Uterus (tissue), 4 donors: ENCODE measurements at places on chromosomes 11 and 22.
A peak's percentile ranks its signal among the peaks of the same experiment; 100 is the strongest.

DNA sequence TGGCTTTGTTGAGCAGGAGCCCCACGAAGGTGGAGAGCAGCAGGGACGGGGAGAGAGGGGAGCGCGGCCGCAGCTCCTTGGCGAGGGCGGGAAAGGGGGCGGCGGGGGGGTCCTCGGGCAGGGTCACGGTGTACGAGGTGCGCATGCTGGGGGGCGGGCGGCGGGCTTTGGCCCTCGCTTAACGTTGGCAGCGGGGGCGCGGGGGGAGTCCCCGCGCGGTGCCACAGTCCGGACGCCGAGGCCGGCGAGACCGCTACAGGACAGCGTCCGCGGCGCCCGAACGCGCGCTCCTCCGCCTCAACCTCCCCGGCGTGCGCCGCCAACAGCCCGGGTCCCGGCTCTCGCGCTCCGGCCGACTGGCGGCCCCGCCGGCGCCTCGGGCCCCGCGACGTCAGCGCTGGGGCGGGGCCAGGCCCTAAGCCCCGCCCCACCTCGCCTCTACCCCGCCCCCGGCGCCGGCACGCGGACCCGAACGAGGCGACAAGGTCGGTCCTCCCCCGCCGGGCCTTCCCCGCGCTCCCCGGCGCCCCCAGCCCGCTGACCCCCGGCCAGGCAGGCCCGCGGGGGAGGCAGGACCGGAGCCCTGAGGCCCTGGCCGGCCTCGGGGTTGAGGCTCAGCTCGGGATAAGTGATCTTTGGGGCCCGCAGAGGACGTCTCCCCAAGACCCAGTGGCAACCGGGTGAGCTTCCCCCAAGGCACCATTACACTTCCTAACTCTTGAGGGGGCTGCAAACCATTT lies 17.5 kb downstream of the USP2 start:
- DNase-seq, result peak; percentile 53

DNA sequence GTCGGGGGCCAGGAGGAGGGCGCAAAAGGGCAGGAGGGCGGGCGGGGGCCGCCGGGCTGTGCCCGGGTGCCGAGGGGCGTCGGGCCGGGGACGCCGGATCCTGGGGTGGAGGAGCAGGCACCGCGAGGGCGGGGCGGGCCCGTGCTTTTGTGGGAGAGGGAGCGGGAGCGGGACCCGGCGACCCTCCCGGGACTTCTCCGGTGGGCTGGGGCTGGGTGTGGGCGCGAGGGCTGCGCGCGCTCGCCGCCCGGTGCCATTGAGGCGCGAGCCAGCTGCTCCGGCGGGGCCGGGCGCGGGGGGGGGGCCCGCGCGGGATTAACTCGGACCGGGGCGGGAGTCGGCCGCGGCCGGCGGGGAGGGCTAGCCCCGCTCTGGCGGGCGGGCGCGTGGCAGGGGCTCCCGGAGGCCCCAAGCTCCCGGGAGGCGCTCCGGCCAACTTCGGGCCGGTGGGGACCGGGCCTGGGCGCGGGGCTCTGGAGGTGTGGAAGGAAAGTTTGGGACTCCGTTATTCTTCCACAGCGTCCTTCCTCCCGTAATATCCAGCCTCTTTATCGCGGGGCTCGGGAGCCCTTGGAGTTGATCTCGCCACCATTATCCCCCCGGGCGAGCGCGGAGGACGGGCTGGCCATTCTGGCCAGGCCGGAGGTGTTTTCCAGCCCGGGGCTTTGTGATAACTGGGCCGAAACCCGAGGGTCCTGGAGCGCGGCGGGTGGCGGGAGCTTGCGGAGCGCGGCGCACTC lies 936 bp downstream of the CECR2 start:
- peak; percentile 14 for DNase-seq

DNA sequence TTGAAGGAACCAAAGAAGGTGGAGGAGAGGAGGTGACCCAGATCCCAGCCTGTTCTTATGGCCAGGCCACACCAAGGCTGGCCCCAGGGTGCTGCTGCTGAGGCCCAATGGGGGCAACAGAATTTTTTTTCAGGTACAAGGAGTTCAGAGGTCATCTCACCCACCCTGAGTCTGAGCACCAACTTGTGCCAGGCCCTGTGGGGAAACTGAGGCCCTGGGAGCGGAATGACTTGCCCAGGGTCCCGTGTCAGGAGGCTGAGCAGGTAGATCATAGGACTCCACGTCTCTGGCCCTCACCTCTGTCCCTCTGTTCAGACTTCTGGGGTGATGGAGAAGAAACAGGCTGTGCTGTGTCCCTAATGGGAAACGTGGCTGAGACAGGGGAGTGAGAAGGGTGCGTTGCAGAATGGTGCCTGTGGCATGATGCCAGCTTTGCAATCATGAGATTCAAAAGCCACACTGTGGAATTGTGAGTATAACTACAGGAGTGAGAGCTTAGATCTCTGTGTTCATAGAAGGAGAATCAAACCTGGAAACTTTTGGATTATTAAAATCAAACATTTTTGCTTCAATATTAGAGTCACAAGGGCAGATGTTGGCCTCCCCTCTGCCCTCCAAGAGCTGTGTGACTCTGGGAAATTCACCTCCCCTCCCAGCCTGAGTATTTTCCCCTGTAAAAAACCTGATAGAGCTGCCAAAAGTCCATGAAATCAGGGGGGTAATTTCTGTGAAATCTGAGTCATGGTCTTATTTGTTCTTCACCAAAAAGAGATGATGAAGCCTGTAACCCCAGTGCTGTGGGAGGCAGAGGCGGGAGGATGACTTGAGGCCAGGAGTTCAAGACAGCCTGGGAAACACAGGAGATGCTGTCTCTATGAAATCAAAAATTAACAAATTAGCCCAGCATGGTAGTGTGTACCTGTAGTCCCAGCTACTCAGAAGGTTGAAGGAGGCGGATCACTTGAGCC lies 874 bp downstream of the APOL1 start:
- peak; percentile 73 for DNase-seq

DNA sequence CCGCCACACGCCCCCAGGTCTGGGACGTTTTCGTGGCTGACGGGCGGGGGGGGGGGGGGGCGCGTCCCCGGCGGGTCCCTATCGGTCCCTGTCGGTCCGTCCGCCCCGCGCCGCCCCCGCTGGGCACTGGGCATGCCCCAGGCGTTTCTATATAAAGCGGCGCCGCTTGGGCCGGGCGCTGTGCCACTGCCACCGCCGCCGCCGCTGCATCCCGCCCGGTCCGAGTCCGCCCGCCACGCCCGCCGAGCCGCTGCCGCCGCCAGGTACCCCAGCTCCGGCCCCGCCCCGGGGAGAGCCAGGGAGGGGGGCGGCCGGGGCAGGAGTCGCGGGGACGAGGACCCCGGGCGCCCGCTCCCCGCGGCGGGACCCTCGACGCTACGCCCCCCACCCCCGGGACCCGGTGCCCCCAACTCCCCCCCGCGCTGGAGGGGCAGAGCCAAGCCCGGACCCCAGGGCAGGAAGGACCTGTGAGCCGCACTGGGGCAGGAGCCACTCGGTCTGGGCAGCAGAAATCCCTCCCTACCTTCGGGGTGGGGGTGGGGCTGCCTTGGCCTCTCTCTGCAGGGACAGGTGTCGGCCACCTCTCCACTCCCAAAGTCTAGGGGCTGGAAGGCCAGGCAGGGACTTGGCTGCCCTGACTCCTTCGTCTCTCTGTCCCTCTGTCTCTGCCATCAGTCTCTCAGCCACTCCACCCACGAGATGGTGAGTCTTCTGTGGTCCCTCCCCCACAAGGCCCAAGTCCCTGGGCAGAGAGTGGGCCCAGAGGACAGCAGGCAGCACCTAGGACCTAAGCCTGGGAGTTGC lies at the start of gene CARNS1:
TSS of gene CARNS1 (plus strand) at position 178 of the 804 bp plus-strand sequence. CDS start at position 700, 522 bp downstream.
- DNase-seq, result no peak

- DNase-seq, result no peak
Measured at GRCh38 chr11:116217006-116217405, 555.8 kb downstream of the BUD13 start.
